Activated naive CD4-positive, alpha-beta T cell (primary cell): ENCODE measurements at places on chromosomes 11 and 22.
A peak's percentile ranks its signal among the peaks of the same experiment; 100 is the strongest.

DNA sequence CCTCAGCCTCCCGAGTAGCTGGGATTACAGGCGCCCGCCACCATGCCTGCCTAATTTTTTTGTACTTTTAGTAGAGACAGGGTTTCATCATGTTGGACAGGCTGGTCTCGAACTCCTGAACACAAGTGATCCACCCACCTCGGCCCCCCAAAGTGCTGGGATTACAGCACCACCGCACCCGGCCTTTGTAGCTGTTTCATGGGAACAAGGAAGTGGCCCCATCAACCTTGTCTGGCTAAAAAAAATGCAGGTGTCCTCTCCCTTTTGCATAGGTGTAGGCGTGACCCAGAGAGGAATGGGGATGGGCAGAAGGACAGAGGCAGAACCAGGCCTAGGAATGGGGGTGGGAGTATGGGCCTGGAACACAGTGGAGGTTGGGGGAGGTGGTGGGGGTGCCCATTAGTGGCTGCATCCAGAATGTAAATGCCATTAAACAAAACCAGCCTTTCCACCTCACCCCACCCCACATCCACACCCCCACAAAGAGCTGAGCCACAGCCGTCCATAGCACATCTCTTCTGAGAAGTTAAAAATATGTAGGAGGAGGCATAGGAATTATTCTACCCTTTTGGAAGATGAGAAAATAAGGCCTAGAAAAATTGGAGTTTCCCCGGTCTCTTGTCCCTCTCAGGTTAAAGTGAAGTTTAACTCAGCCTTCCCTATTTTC, 22.8 kb upstream of the SCGB1A1 start:
- DNase-seq = no peak

- no peak for DNase-seq
Measured at GRCh38 chr11:6253197-6253596, 6.4 kb upstream of the CCKBR start.

- DNase-seq = no peak
Measured at GRCh38 chr11:120020981-120021380, 116.9 kb downstream of the TRIM29 start.

- no peak for DNase-seq
Measured at GRCh38 chr11:31619980-31620379, 110.4 kb downstream of the ELP4 start.

DNA sequence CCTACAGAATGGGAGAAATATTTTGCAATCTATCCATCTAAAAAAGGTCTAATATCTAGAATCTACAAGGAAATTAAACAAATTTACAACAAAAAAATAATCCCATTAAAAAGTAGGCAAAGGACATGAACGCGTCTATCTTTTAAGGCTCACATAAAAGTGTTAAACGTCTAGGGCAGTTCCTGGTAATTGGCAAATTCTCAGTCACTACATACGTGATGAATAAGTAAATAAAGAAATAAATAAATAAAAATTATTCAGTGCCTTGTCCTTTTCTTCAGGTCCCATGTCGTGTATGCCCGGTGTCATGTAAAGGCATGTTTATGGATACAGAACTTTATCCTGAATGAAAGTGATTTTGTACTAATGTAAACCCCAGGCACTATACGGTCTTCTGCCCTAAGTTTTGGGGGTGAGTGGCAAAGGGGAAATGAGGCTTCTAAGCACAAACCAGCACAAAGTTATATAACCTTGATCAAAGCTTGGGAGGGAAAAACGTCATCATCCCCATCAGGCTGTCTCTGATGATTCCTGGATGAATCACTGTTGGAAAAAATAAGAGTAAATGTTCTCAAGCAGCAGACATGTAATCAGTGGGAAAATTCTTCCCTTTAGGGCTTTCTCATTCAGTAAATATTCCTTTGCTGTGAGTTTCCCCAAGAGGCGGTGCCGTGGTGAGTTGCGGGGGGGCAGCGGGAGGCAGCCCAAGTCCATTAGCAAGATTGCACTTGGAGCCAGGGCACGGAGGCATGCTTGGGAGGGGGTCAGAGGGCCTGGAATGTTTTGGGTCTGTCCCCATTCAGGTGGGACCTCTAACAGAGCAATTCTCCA, 30.4 kb upstream of the MICAL2 start:
- no peak for DNase-seq

DNA sequence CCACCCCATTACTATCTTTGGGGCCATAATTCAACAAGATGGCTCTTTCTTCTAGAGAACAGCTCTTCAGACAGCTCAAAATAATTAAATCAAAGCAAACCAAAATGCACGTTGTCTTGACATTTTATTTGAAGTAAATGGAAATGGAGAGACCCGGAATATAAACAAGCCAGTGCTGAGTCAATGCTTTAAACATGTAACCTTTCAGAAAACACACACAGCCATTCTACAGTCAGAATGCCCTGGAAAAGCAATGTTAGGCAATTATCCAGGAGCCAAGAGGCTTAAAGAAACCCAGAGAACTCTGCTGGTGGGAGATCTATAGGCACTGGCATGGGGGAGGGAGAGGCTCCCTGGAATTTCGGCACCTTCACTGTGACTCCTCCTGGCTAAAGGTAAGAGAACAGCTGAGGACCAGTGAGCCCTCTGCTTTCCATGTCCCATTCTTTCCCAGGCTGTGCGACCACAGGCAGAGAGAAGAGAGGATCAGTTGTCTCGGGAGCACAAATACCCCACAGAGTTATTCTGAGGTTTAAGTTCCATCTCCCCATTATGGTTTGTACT, 254.0 kb upstream of the CCDC90B start:
- DNase-seq = no peak

GRCh38 chr22:36907253-36908195, 5.9 kb upstream of the CSF2RB start:
- DNase-seq = no peak

DNA sequence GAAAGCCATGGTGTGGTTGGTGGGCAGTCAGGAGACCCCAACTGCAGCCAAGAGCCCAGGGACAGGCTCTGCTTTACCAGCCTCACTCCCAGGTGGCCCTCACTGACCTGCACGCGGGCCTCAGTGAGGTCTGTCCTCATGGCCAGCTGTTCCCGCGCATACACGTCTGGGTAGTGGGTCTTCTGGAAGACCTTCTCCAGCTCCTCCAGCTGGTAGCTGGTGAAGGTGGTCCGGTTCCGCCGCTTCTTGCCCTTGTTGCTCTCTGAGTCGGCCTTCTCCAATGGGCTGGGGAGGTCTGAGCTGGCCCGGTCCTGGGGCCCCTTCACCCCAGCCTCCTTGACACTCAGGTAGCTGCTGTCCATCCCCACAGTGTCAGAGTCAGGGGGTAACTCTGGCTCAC, 34.7 kb downstream of the ALX4 start:
- no peak for DNase-seq

DNA sequence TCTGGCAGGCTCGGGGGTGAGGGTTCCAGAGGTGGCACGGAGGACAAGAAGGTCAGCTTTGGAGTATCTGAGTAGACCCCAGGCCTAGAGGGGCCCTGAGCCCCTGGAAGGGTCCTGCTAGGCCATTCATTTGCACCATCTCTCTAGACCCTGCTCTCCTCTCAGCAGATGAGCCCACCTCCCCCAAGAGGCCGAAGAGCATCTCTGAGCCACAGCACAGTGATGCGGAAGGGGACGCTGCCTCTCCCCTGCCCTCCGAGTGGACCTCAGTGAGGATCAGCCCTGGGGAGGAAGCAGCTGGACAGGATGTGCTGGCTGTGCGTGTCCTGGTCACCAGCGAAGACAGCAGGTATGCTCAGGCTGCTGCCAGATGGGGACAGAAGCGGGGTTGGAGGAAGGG, 101.6 kb upstream of the PARVA start:
- DNase-seq = no peak

GRCh38 chr22:46238541-46238940, 11.6 kb downstream of the CDPF1 start:
- no peak for DNase-seq

GRCh38 chr11:61762798-61763197, 10.4 kb downstream of the MYRF start:
- DNase-seq = no peak

DNA sequence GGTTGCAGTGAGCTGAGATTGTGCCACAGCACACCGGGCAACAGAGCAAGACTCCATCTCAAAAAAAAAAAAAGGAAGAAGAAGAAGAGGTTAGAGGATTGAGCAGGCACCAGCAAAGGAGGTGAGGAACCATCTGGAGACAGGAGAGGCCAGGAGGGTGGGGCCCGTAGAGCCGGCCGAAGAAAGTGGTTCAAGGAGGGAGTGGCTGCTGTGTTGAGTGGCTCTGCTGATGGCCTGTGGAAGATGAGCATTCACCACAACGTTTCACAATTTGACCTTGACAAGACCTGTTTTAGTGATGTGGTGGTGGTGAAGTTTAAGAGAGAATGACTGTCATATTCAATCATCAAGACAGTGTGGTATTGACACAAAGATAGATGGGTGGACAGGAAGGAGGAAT, 6.8 kb upstream of the CTSD start:
- DNase-seq = no peak

- DNase-seq = no peak
Measured at GRCh38 chr11:82974135-82974534, 72.6 kb downstream of the DDIAS start.

DNA sequence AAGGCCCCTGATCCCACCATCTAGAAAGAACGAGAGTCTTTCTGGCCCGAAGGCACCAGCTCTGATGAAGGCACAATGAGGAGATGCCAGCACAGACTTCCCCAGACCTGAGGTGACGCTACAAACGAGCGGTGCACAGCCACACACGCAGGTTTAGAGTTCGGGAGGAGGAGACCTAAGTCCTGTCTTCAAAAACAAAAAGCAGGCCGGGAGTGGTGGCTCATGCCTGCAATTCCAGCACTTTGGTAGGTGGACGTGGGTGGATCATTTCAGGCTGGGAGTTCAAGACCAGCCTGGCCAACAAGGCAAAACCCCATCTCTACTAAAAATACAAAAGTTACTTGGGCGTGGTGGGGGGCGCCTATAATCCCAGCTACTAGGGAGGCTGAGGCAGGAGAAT, 9.5 kb downstream of the LTO1 start:
- no peak for DNase-seq

GRCh38 chr11:59158206-59159068, 13.5 kb upstream of the DTX4 start:
- no peak for DNase-seq

DNA sequence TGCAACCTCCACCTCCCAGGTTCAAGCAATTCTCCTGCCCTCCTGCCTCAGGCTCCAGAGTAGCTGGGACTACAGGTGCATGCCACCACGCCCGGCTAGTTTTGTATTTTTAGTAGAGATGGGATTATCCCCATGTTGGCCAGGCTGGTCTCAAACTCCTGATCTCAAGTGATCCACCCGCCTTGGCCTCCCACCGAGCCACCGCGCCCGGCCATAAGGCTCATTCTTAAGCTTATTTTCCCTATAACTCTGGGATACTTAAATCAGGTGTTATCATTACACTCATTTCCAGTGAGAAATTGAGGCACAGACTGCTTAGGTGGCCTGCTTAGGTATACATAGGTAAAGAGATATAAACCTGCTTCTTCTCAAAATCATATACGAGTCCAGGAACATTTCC, 188.3 kb upstream of the MTNR1B start:
- DNase-seq = no peak

GRCh38 chr11:10916665-10917064, 58.8 kb upstream of the ZBED5 start:
- no peak for DNase-seq

DNA sequence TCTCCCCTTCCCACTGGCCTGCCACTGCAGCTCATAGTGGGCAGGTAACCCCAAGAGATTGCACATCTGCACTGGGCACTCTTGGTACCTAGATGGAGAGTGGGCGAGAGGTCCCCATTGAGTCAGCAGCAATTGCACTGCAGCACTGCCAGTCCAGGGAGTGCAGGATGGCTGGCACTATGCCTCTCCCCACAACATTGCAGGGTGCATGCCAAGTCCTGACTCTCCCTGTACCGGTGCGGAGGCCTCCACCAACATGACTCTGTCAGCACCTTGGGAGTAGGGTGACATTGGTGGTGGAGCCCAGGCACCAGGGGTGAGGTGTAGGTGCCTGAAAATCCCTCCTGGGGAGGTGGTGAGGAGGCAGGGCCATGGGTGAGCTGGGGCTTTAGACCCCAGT, 82.2 kb downstream of the TRAF6 start:
- no peak for DNase-seq

DNA sequence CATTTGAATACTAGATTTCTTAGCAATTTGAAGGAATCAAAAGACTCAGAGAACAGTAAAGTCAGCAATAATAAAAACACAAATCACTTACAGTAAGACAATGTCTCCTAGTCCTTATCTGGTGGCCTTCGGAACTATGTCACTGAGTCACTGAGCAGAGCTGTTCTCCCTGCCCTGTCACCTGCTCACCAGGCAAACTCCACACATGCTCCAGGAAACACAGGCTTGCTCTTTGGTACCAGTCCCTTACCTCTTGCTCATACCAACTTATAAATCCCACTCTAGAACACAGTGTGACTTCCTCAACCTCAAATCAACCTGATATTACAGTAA, 81.1 kb upstream of the CHRM4 start:
- DNase-seq = no peak

DNA sequence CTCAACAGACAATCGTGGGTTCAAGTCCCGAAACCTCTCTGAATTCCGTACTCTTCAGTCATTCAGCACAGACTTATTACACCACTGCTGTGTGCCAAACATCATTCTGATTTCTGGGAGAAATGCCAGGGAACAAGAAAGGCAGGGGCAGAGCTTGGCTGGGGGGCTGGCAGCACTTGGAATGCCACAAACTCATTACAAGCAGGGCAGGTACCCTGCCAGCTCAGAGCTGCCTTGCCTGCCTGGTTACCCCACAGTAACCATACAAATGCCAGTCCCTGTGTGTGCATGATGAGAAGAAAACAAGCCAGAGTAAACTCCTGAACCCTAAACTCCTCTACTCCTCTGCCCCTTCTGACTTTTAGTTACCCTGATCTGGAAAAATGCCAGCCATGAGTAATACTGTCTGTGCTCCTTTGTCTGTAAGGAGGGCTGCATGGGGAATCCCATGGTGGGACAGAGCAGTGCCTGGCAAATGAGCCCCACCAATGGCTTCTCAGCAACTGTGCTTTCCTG, 6.9 kb upstream of the RAD9A start:
- DNase-seq = no peak

- DNase-seq = no peak
Measured at GRCh38 chr11:36407356-36407755, 102.7 kb downstream of the TRAF6 start.

- DNase-seq = no peak
Measured at GRCh38 chr11:45432100-45432499, 146.0 kb upstream of the SYT13 start.

- DNase-seq = no peak
Measured at GRCh38 chr11:125554038-125554437, 15.2 kb upstream of the EI24 start.

DNA sequence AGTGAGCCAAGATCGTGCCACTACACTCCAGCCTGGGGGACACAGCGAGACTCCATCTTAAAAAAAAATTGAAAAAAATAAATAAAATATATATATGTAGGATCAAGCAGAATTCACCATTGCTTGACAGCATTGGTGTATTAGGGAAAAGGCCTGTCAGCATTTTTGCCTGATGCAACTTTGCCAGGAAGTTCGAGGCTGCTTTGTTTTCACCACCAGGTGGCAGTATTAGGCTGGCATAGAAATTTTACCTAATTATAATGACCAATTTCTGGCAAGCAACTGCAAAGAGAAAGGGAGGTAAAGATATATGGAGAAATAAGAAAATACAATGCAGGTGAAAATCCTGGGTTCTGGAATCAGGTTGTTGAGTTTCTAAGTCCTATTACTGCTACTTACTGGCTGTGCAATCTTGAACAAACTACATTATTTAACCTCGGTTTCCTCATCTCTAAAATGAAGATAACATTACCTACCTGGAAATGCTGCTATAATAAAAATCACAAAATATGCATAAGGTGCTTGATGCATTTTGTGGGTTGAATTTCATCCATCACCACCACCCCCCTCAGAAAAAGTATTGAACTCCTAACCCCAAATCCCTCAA, 24.7 kb downstream of the LAYN start:
- DNase-seq = peak; percentile 21

GRCh38 chr11:59773083-59773440, 17.9 kb downstream of the STX3 start:
- DNase-seq = no peak
